ENCODE measurements at places on chromosomes 7 and 10. TPM values are rescaled to one million over a fixed set of nuclear protein-coding genes. Genes with fewer than 3 reads are reported as not detected.

GRCh38 chr10:119135513-119135881, 30.0 kb downstream of the SFXN4 start:
- DNase-seq = no peak
- peaks cover 13% of the 10 kb centered on the region for H3K4me1 ChIP-seq
- no peaks in the 10 kb centered on the region for H3K27me3 ChIP-seq
- no peaks in the 10 kb centered on the region for H3K36me3 ChIP-seq
- H3K4me3 ChIP-seq = no peak overlapping the region

DNA sequence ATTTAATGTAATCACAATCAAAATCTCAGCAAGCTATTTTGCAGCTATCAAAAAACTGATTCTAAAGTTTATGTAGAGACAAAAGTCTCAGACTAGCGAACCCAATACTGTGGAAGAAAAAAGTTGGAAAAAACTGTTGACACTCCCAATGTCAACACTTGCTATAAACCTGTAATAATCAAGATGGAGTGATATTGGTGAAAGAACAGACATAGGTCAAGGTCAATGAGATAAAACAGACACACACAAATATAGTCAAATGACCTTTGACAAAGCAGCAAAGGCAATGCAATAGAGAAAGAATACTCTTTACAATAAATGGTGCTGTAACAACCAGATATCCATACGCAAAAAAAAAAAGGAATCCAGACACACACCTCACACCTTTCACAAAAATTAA, 84.5 kb downstream of the ATE1 start:
- H3K27ac ChIP-seq = no peak overlapping the region
- DNase-seq = no peak
- H3K36me3 ChIP-seq = no peaks in the 10 kb centered on the region
- no peaks in the 10 kb centered on the region for H3K27me3 ChIP-seq

GRCh38 chr7:140998715-140999114, 16.0 kb downstream of the MRPS33 start:
- no peak for DNase-seq
- peaks cover 22% of the 10 kb centered on the region for H3K4me1 ChIP-seq
- no peak overlapping the region for H3K4me3 ChIP-seq
- no peak overlapping the region for H3K27ac ChIP-seq

DNA sequence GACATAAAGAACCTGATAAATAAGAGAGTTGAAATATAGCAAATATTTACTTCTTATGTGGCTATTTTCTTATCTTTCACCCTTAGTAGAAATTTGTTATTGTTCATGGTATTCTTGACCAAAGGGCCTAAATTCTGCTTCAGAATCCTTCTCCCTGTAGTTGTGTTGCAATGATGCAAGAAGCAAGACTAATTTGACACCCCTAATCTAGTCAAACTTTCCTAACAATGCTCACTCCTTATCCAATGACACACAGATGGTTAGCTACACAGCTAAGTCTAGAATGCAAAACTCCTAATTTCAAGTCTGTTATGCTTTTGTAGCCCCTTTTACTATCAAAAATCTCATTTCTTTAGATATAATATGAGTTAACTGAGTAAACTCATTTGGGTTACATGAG, 56.1 kb downstream of the TWIST1 start:
- H3K27ac ChIP-seq = no peak overlapping the region
- no peaks in the 10 kb centered on the region for H3K4me1 ChIP-seq

DNA sequence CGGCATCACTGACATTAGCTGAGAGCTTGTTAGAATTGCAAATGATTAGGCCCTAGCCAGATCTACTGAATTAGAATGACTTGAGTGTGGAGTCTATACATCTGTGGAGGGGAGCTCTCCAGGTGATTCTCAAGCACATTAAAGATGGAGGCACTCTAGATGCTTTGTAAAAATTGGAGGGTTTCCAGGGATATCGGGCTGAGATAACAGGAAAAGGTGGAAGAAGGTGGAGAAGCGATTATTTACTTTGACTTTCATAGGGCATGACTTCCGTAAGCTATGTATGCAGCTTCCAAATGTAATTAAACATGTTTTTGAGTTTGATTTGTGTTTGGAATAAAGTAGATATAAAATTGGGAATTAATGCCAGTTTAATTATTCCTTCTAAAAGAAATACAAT, 235.0 kb upstream of the PTN start:
- no peaks in the 10 kb centered on the region for H3K36me3 ChIP-seq
- H3K4me1 ChIP-seq = no peaks in the 10 kb centered on the region
- no peak for DNase-seq
- H3K27ac ChIP-seq = no peak overlapping the region

DNA sequence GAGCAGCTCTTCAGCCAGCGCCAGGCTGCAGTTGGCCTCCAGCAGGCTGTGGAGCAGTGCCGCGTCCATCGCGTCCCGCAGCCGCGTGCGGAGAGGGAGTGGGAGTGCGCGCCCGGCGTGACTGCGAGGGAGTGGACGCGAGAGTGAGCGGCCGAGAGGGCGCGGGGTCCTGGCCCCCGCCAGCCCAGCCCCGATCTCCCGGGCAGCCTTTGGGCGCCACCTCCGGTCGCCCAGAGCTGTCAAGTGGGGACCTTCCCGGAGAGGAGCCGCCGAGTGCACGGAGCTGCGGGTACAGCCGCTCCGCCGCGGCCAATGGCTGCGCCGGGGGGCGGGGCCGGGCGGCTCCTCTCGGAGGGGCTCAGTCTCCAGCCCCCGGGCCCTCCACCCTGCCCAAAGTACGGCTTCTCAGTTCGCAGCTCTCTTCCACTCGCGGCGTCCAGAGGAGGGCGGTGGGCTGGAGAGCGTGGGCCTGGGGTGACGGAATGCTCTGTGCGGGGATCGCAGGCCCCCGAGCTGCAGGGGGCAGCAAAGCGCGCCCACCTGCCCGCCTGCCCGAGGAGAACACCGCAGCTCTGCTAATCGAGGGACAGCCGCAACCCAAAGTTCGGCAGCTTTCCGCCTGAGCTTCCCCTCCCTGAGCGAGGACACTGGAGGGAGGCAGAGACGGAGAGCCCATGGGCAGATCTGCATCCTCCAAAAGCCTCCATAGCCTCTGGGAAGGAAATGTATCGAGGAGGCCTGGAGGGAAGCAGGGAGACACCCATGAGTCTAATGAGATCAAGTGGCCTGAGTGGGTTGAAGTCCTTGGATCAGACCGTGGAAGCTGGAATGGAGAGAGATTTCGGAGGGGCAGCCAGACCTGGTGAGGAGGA, at the start of gene CRHR2:
Gene CRHR2, minus strand, starts transcription at position 245 of the 872 bp plus-strand sequence. Its CDS starts 176 bp downstream, at position 69.
- DNase-seq = no peak
- no peak within 1 kb of the TSS for H3K27ac ChIP-seq
- no peaks in the 10 kb centered on the region for H3K4me1 ChIP-seq
- H3K4me3 ChIP-seq = peak within 1 kb of the TSS; percentile 21
- H3K27me3 ChIP-seq = peaks cover 7% of the 10 kb centered on the region

DNA sequence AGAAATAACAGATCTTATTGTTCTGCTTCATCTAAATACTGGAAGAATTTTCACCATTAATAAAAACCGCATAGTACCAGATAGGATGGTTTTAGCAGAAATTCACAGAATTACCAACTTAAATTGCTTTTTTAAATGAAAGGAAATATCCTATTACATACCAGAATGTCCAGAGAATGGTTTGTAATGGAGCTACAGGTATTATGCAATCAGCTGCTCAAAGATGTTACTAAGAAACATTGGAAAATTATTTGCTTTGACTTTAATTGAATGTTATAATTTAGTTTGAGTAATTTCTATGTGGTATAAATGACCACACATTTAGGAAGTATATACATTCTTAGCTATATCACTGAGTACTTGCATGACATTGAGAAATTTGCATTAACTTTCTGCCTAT, 338.3 kb downstream of the ETV1 start:
- H3K27ac ChIP-seq = no peak overlapping the region
- H3K36me3 ChIP-seq = no peaks in the 10 kb centered on the region
- no peak for DNase-seq
- no peak overlapping the region for H3K4me3 ChIP-seq
- H3K4me1 ChIP-seq = no peaks in the 10 kb centered on the region

DNA sequence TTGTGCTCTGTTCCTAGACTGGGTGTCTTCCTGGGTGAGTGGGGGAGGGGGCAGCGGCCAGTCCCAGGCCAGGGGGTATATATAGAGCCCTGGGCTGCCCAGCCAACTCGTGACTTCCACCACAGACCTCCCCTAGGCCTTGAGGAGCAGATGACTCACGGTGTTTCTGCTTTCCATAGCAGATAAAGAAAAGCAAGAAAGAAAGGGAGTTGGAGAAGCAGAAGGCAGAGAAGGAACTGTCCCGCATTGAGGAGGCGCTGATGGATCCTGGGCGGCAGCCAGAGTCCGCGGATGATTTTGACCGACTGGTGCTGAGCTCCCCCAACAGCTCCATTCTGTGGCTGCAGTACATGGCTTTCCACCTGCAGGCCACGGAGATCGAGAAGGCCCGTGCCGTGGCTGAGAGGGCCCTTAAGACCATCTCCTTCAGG, 10.1 kb downstream of the CALHM2 start:
- no peaks in the 10 kb centered on the region for H3K4me1 ChIP-seq
- no peak for DNase-seq
- H3K27ac ChIP-seq = no peak overlapping the region
- H3K36me3 ChIP-seq = peaks cover 10% of the 10 kb centered on the region
- H3K27me3 ChIP-seq = no peaks in the 10 kb centered on the region

GRCh38 chr10:72730479-72730878, 38.5 kb downstream of the MCU start:
- DNase-seq = no peak
- H3K4me1 ChIP-seq = no peaks in the 10 kb centered on the region
- H3K27me3 ChIP-seq = no peaks in the 10 kb centered on the region
- no peaks in the 10 kb centered on the region for H3K36me3 ChIP-seq

DNA sequence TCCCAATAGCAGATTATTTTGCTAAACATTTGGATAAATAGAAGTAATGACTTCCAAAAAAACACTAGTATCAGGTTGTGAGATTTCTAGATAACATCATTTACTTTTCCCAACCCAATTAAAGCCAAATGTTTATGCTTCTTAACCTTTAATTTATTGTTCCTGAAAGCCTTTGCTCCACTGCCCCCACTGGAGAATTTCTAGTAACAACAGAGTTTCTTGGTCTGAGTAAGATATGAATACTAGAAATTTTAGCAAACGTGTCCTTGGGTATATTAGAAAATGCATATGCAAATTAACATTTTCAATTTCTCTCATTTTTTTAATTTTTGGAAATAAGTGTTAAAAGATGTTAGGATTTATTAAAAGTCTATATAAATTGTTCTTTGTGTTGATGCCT, 958.0 kb upstream of the PHF14 start:
- no peaks in the 10 kb centered on the region for H3K36me3 ChIP-seq
- H3K27ac ChIP-seq = no peak overlapping the region
- DNase-seq = no peak
- no peaks in the 10 kb centered on the region for H3K27me3 ChIP-seq
- no peaks in the 10 kb centered on the region for H3K4me1 ChIP-seq
- H3K4me3 ChIP-seq = no peak overlapping the region

DNA sequence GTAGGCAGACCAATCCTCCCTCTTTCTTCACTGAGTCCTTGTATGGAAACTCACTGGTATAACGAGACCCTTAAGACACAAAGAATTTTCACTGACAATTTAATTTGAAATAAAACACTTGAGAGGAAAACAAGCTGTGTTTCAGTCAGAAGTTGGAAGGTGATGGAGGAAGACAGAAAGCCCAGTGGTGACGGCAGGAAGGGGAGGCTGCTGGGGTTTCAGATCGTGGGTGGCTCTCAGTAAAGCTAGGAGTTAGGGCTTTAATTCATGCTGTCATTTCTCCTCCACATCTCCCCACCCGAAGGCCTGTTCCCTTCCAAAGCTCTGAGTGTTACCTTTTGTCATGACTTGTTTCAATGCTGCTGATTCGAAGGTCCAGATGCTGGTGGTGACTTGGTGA, 605.2 kb upstream of the DPP6 start:
- DNase-seq = no peak
- no peak overlapping the region for H3K27ac ChIP-seq
- no peaks in the 10 kb centered on the region for H3K27me3 ChIP-seq
- no peak overlapping the region for H3K4me3 ChIP-seq
- no peaks in the 10 kb centered on the region for H3K4me1 ChIP-seq
- no peaks in the 10 kb centered on the region for H3K36me3 ChIP-seq

DNA sequence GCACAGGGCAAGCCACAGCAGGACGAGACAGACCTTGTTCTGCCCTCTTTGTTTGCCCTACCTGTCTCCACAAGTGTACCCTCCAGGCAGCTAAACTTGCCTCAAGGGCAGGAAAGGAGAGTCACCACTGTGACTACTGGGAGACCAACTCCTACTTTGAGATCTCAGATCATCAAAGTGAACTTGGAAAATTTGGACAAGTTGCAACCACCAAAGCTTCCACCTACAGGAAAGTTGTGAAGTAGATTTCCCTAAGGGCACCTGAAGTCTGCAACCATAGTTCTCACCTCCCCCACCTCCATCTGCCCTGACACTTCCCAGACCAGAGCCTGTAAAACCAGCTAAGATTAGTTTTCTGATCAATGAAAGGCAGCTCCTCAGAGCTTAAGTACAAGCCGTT, 2.5 kb upstream of the WDR91 start:
- no peaks in the 10 kb centered on the region for H3K36me3 ChIP-seq
- H3K27me3 ChIP-seq = no peaks in the 10 kb centered on the region

DNA sequence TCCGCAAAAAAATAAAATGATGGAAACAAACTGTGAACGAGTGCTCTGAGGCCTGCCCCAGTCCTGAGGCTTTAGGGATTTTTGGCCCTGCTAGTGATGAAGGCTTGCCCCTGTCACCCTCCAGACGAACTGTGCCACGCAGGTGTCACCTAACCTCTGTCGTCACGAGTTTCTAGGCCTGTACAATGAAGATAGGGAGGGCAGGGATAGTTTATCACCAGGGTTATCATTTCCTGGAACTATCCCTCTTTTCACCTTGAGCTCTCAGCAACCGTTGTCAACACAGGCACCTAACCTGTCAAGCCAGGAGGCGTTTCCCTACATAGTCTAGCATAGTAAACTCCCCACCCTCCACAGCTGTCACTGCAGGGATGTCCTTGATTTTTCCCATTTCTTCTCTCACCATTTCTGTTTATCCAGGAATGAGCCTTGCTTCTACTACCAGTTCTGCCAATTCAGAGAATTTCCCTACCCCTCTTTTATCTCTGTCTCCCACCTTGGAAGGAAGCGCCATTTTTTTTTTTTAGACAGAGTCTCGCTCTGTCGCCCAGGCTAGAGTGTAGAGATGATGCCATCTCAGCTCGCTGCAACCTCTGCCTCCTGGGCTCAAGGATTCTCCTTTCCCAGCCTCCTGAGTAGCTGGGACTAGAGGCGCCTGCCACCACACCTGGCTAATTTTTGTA, 2.2 kb upstream of the ACHE start:
- H3K27me3 ChIP-seq = no peaks in the 10 kb centered on the region
- H3K27ac ChIP-seq = no peak overlapping the region
- no peak overlapping the region for H3K4me3 ChIP-seq
- no peak for DNase-seq
- no peaks in the 10 kb centered on the region for H3K36me3 ChIP-seq

GRCh38 chr7:39621261-39621660, 2.1 kb upstream of the RALA start:
- H3K4me1 ChIP-seq = no peaks in the 10 kb centered on the region
- no peak for DNase-seq
- H3K27ac ChIP-seq = no peak overlapping the region
- no peaks in the 10 kb centered on the region for H3K27me3 ChIP-seq

VCL gene
- total RNA-seq = 29.7 TPM

HOGA1 gene
- total RNA-seq = 32.0 TPM

GIMAP6 gene
- 7.8 TPM for total RNA-seq

MKI67 gene
- 4.0 TPM for total RNA-seq

FAM25C gene
- not detected for total RNA-seq

HGF gene
- total RNA-seq = 38.9 TPM

PLAU gene
- 0.24 TPM for total RNA-seq

AGR2 gene
- not detected for total RNA-seq

PIP gene
- total RNA-seq = not detected

DPYSL4 gene
- total RNA-seq = not detected
